LoVo (cell line): ENCODE measurements at places on chromosomes 12 and 14.
A peak's percentile ranks its signal among the peaks of the same experiment; 100 is the strongest.

DNA sequence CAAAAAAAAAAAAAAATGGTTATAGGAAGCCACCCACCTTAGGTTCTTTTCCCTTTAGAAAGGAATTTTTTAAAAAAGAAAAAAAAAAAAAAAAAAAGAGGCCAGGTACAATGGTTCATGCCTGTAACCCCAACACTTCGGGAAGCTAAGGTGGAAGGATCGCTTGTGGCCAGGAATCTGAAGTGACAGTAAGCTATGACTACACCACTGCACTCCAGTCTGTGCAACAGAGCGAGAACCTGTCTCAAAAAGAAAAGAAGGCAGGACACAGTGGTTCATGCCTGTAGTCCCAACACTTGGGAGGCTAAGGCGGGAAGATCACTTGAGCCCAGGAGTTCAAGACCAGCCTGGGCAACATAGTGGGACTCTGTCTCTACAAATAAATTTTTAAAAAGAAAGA is 36.0 kb downstream of the SPTLC2 start:
- DNase-seq, result no peak

GRCh38 chr12:122848471-122849351 is 13.5 kb downstream of the HIP1R start:
- no peak for DNase-seq

- DNase-seq, result peak; percentile 84
Observed at GRCh38 chr12:6341417-6342139, at the start of gene TNFRSF1A. Gene TNFRSF1A (minus strand): TSS chr12:6342076. CDS start chr12:6341814, 262 bp downstream.

- no peak for DNase-seq
Observed at GRCh38 chr14:62081012-62081612, 318.9 kb downstream of the SNAPC1 start.

GRCh38 chr12:92921877-92922276 is 7.2 kb downstream of the EEA1 start:
- DNase-seq, result no peak

DNA sequence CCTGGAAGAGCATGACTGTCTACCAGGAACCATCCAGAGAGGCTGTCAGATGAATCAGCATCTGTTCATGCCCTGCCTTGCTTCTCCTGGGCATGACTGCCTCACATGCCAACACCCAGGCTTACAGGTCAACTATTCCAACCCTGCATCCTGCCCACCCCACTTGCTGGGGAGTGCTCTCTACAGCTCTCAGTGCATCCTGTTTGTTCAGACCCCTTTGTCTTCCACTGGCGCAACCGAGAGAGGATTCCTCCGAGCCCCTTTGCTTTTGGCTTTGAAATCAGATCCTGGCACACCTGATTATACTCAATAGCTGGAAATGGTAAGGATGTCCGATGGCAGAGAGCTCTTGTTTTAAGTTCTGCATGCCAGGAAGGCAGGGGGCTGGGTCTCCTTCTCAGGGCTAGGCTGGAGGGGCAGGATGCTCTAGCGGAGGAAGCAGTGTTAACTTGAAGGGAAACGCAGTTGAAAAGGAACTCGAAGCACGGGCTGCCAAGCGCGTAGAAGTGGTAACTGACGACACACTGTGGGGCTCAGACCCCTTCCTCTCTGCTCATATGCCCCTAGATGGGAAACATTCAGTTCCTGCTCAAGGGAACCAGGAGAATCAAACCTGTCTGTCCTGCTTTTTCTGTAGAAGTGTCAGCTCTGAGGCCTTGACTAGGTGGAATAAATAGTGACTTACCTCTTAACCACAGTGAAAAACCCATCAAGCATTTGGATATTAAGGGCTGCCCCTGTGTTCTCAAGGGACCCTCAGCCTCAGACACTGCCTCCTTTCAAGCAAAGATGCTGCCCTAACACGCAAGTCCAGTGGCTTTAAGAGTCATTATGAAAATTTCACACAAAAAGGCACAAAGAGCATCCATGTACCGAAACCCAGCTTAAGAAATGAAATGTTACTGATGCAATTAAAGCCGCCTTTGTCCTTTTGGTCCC is 297.5 kb downstream of the ZFP36L1 start:
- DNase-seq, result no peak

GRCh38 chr12:21257172-21257571 is 77.5 kb downstream of the SLCO1A2 start:
- DNase-seq, result no peak

DNA sequence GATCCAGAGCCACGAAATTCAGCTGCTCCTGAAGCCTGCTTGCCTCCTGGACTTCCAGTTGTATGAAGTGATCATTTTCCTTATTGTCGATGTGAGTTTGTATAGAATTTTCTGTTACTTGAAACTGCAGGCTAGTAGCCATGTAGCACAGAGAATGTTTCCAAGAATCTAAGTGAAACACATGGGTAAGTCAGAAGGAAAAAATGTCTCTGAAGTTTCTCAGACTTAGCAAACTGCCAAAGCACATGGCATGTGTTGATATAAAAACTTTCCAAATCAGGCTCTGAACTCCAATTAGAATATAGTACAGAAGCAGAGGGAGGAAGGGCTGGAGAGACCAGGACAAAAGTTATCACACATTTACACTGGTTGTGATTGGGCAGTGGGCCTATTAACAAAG is 9.8 kb upstream of the PCNX1 start:
- no peak for DNase-seq

DNA sequence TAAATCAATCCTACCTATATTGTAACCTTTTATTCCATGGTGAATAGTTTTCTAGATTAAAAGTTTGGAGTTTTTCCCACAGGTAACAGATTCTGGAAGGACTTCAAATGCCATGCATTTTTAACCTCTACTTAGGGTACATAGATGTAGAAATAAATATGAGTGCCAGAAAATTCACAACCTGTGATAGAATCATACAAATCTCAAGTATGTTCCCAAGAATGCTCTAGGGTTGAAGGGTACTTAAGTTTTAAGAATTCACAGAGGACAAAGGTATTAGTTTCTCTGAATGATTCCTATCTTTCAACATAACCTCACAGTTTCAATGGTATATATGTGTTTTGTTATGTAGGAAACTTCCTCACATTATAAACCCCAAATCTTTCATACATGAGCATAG is 511.3 kb downstream of the TMEM117 start:
- no peak for DNase-seq

DNA sequence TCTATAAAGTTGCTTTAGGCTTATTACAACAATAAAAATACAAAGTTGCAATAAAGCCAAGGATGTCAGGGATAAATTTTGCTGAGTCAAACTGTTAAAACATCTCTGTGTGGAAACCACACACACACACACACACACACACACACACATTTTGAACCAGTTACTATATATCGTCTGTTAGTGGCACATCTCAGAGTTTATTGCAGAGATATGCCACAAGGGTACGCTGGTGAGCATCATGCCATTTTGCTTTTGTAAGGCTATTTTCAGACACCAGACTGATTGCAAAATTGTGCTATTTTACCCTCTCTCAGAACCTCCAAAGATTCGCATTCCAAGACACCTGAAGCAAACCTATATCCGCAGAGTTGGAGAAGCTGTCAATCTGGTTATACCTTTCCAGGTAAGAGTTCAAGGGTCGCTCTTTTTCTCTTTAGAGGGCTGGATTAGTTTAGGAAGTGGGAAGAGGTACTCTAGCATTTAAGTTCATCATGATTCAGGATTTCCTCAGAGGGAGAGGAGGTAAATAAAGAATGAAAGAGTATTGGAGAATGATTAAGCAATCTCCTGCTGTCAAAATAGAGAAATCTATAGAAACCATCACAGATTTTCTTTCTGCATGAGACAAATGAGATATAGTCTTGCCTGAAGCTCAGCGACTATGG is 27.3 kb upstream of the CHPT1 start:
- DNase-seq, result no peak
